ENCODE measurements at places on chromosomes 1 and 21.

- no peak for DNase-seq
Observed at GRCh38 chr1:188237573-188238348, 1409.0 kb downstream of the PLA2G4A start.

DNA sequence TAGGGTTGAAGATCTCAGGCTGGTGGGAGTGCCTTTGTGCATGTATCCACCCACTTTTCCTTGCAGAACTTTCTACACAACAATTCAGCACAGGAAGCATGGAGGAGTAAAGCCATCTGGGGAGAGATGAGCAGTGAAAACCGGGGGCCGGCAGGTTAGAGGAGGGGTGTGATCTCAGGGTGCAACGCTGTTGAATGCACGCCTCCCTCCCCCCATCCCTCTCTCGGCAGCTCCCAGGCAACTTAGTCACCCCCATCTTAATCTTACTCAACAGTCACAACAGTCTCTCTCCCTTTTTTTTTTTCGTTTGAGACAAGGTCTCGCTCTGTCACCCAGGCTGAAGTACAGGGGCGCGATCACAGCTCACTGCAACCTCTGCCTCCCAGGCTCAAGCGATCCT, 16.6 kb upstream of the ABCG1 start:
- DNase-seq, result no peak

GRCh38 chr1:66503841-66504470, 30.0 kb upstream of the SGIP1 start:
- DNase-seq, result no peak

DNA sequence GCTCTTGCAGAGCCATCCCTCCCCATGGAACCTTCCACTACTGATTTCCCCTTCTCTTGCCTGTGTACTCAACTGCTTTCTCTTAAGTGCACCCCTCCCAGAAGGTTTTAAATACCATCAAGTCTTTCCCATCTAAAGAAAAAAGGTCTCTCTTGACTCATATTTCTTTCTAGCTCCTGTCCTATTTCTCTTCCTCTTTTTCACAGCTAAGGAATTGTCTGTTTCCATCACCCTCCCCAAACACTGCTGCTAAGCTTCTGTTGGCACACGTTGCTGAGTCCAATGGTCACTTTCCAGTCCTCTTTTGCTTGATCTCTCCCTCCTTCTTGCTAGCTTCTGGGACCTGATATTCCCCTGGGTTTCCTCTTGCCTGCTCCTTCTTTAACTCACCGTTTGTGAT, 13.3 kb upstream of the GNL2 start:
- no peak for DNase-seq

DNA sequence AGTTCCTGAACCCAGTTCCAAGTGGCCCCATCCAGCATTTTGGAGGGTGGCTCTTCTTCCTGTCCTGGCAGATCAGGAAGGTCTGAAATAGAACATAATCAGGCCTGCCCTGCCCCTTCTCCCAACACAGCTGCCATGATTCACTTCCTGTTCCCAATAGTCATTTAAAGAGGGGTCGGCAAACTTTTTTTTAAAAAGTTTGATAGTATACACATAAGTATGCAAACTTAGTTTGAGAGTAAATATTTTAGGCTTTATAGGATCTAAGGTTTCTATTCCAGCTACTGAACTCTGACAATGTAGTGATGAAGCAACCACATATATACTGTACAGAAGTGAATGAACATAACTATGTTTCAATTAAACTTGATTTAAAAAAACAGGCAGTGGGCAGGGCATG, 66.4 kb downstream of the LUZP1 start:
- no peak for DNase-seq

DNA sequence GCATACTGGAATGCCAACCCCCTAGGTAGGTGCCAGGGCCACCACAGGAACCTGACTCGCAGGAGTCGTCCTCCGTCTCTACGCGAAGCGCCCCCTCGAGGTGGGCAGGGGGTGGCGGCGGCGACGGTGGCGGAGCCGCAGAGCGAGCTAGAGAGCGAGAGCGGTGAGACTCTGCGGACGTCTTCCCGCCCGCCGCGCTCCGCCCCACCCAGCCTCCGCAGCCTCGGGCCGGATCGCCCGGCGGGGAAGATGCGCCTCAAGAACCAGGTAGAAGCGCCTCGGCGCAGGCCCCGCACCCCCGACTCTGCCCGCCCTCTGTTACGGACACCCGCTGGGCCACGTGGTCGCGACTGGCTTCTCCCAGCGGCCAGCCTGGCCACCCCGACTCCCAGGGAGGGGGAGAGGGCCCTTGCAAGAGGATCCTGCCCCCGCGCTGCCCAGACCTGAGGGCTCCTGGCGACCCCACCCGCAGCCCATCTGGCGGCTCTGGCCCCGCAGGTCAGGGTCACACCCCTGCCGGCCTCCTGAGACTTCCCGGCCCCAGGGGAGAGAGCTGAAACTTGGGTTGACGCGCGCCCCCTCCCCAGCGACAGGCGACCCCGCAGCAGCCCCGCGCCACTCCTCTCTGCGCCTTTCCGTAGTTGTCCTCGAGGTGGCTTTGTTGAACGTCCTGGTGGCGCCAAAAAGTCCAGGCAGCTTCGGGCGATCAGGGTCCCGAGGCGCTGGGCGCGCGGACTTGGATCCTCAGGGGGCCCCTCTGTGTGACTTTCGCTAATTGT, 24.4 kb upstream of the AGBL4 start:
- DNase-seq, result no peak

GRCh38 chr1:41319106-41319755, 42.0 kb upstream of the FOXO6 start:
- no peak for DNase-seq

GRCh38 chr1:100581096-100581705, 43.3 kb downstream of the GPR88 start:
- no peak for DNase-seq

DNA sequence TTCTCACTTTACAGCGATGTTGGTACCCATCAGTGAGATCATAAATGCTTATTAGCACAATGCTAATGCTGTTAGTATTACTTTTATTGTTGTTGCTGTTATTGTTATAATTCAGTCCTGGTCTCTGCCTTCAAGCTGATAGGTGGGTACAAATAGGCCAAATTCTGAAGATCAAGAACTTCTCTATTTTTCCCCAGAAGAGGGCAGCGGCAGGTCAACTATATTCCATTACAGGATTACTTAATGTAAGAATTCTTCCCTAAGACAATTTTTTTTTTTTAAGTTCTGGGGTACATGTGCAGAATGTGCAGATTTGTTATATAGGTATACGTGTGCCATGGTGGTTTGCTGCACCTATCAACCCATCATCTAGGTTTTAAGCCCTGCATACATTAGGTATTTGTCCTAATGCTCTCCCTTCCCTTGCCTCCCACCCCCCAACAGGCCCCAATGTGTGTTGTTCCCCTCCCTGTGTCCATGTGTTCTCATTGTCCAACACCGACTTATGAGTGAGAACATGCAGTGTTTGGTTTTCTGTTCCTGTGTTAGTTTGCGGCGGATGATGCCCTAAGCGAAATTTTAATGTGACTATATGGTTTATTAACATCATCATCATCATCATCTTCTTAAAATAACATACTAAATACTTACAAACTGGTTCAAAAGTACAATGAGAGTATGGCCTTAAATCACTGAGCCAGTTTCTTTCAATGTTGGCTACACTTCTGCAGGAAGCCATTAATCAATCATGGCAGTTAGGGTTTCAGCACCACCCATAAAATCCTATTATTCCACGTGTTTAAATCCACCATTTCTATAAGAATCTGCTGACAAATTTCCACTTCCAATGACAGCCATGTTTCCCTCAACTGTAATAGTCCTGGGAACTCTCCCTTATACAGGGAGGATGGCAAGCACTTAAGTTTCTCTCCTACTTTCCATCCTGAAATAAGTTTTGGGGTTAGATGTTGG, 19.2 kb downstream of the SLC19A2 start:
- DNase-seq, result no peak

GRCh38 chr1:160342526-160342925, 524 bp downstream of the COPA start:
- DNase-seq, result no peak
